Naive thymus-derived CD8-positive, alpha-beta T cell (primary cell): ENCODE measurements at places on chromosomes 12 and 14. TPM values are rescaled to one million over a fixed set of nuclear protein-coding genes. Genes with fewer than 3 reads are reported as not detected.

The LGMN gene
- total RNA-seq = 17.7 TPM

The ASCL1 gene
- not detected for total RNA-seq

DNA sequence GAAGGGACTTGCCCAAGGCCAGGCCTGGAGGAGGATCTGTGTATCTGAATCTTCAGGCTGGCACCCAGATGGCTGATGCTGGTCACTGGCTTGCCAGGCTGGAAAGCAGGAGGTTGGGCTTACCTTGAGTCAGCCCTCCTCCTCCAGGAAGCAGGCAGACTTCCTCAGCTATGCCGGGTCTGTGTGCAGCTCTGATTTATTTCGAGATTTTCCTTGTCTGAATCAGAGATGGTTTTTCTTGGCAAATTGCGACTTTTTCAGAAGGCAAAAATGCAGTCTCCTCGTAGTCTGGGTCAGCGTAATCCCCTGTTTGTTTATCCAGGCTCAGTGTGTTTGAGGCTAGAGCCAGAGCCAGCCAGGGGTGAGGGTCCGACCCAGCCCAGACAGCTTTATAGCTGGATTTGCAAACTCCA lies 48.9 kb downstream of the SMOC1 start:
- H3K27me3 ChIP-seq = peaks cover 21% of the 10 kb centered on the region
- H3K4me3 ChIP-seq = no peak overlapping the region
- H3K36me3 ChIP-seq = no peaks in the 10 kb centered on the region
- no peaks in the 10 kb centered on the region for H3K4me1 ChIP-seq

- no peak for DNase-seq
- no peaks in the 10 kb centered on the region for H3K4me1 ChIP-seq
- H3K27me3 ChIP-seq = no peaks in the 10 kb centered on the region
- peaks cover 13% of the 10 kb centered on the region for H3K36me3 ChIP-seq
- H3K4me3 ChIP-seq = no peak overlapping the region
Observed at GRCh38 chr14:86756521-86757190, 1226.7 kb downstream of the FLRT2 start.

GRCh38 chr14:34623506-34623905 lies 6.4 kb downstream of the SNX6 start:
- no peaks in the 10 kb centered on the region for H3K27me3 ChIP-seq
- no peak for DNase-seq
- H3K27ac ChIP-seq = no peak overlapping the region
- no peak overlapping the region for H3K4me3 ChIP-seq
- H3K4me1 ChIP-seq = peaks cover 50% of the 10 kb centered on the region

- H3K4me1 ChIP-seq = peaks cover 25% of the 10 kb centered on the region
- no peak overlapping the region for H3K4me3 ChIP-seq
- H3K27me3 ChIP-seq = peaks cover 64% of the 10 kb centered on the region
- no peak overlapping the region for H3K27ac ChIP-seq
- no peak for DNase-seq
- no peaks in the 10 kb centered on the region for H3K36me3 ChIP-seq
Observed at GRCh38 chr12:49339464-49339861, 2.5 kb upstream of the C1QL4 start.
